ENCODE measurements at places on chromosomes 2 and 18.

DNA sequence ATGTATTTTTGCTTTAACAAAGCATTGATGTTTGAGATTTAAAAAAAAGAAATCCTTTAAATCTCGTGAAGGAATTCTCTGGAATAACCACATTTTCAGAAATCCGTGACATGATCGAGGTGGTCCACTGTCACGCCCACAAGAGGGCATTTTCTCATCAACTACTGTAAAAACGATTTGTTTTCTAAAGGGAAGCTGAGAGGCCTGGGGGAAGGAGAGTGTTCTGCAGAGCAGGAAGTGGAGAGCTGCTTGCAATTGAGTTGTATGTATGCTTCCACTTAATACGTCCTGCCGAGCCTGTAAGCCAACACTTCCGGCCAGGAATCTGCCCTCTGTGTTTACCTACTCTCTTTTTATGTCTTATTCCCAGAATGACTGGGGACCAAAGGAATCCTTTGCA lies 19.4 kb downstream of the KLHL29 start:
- no peak for DNase-seq

DNA sequence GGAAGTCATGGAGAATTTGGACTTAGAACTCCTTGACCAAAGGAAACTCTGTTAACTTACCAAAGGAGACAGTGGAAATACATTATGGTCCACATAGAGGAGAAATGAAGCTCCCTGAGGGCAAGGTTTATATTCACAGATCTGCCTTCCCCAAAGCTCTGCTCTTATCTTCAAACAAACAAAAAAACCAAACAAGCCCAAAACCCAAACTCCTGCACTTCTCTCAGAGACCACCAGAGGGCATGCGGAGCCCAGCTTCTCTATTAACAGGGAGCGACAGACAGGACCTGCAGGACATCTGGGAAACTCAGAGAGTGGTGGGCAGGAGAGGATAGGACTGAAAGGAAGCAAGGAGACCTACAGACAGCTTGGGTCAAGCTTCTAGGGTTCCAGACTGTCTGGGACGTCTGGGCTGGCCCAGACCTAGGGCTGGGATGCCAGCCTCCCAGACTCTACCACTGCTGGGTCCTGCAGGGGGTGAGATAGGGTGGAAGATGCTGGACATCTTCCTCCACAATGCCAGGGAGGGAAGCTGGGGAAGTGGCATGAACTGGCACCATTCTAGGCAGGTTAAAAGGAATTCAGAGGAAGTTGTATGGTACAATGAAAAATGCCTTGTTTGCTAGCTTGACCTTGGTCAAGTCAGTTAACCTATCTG lies 4.0 kb upstream of the WNT10A start:
- DNase-seq, result no peak

DNA sequence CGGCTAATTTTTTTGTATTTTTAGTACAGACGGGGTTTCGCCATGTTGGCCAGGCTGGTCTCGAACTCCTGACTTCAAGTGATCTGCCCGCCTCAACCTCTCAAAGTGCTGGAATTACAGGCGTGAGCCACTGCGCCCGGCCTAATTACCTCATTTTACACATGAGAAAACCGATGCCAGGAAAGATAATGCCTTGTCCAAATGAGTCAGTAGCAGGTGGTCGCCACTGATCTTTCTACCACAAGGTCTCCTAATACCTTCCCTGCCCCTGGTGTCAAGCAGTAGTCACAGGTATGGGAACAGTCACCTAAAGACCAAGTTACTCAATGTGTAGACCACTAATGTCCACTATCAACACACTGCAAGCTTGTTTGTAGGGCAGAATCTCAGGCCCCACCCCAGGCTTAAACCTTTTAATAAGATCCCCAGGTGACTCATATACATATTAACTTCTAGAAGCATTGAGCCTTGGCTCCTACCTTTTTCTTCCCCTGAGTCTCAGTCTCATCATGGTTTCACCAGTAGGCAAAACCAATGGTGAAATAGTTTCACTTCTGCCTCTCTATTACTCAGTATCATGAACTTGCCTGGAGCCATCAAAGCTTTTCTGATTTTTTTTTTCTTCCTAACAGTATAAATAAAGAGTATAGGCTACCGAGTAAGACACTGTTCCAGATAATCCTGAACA lies 6.9 kb upstream of the EPB41L5 start:
- DNase-seq, result no peak

GRCh38 chr2:214261683-214262082 lies 149.2 kb upstream of the VWC2L start:
- DNase-seq, result no peak

DNA sequence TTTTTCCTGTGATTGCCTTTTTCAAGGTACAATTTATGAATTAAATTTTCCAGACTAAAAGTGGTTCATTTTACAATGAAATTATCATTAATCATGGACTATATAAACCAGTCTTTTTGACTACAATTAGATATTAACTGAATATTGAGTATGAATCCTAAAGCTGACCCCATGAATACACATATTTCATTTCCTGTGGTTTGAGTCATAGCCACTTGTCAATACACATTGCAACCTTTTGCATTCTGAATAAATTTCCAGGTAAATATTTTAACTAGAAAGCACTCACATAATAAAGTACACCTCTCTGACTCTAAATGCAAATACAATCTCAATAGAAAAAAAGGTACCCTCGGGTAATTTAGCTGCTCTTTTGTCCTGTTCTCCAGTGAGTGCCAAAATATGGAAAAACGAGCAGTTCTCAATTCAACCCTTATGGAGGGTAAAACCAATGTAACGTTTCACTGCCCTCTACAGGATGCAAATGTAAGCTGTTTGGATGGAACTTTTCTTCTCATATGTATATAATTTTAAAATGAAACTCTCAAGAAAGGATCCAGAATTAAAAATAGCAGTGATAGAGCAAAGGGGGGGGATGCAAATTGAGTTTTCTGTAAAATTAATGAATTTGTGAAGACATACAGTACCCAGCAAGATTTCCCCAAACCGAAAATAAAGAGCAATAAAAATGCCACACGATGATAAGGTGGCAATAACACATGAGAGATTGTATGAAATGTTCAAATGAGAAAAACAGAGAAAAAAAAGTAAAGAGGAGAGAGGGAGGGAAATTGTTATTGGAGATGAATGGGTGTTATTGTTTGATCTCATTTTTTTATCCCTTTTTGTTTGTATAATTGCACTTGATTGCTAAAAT lies 1795.7 kb upstream of the PIK3C3 start:
- DNase-seq, result no peak

GRCh38 chr2:153519257-153519875 lies 40.8 kb upstream of the RPRM start:
- DNase-seq, result no peak

DNA sequence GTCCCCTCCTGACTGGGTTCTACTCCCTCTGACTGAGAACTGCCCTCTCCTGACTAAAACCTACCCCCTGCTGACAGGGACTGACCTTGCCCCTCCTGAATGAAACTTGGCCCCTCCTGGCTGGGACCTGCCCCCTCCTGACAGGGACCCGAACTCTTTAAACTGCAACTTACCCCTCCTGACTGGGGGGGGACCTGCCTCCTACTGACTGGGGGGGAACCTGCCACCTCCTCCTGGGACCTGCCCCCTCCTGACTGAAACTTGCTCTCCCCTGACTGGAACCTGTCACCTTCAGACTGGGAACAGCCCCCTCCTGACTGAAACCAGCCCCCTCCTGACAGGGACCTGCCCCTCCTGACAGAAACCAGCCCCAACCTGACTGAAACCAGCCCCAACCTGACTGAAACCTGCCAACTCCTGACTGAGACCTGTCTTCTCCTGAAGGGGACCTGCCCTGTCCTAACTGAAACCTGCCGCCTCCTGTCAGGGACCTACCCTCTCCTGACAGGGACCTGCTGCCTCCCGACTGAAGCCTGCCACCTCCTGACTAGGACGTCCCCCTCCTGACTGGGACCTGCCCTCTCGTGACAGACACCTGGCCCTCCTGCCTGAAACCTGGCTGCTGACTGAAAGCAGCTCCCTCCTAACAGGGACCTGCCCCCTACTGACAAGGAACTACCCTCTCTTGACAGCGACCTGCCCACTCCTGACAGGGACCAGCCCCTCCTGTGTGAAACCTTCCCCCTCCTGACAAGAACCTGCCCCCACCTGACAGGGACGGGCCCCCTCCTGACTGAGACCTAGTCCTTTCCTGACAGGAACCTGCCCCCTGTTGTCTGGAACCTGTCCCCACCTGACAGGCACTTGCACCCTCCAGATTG lies 87.1 kb downstream of the PXDN start:
- no peak for DNase-seq

DNA sequence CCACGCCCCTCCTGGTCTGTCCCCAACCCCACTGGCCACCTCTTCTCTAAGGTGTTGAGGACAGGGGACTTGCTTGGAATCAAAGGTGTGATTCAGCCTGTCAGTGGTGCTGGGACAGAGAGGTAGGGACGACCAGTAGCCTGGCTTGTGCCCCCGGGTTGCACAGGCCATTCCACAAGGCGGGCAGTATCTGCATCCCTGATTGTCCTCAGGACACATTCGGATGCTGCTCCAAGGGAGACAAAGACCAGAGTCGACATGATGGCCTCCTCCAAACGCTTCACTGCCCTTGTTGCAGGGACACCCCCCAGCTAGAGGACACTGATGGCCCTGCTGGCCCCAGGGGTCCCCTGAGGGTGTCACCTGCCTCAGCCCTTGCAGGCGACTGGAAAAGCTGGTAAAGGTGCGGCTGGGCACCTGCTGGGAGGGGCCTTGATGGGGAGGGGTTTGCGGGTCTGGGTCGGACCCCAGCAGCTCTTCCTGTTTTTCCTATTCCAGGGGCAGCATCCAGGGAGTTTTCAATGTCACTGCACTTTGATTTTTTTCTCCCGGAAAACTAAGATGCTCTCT lies 98.0 kb downstream of the PTGR3 start:
- DNase-seq, result no peak

- DNase-seq, result no peak
Observed at GRCh38 chr2:240068193-240068592, 14.9 kb upstream of the OR6B3 start.

- no peak for DNase-seq
Observed at GRCh38 chr2:25379535-25379934, 37.8 kb upstream of the DNMT3A start.

DNA sequence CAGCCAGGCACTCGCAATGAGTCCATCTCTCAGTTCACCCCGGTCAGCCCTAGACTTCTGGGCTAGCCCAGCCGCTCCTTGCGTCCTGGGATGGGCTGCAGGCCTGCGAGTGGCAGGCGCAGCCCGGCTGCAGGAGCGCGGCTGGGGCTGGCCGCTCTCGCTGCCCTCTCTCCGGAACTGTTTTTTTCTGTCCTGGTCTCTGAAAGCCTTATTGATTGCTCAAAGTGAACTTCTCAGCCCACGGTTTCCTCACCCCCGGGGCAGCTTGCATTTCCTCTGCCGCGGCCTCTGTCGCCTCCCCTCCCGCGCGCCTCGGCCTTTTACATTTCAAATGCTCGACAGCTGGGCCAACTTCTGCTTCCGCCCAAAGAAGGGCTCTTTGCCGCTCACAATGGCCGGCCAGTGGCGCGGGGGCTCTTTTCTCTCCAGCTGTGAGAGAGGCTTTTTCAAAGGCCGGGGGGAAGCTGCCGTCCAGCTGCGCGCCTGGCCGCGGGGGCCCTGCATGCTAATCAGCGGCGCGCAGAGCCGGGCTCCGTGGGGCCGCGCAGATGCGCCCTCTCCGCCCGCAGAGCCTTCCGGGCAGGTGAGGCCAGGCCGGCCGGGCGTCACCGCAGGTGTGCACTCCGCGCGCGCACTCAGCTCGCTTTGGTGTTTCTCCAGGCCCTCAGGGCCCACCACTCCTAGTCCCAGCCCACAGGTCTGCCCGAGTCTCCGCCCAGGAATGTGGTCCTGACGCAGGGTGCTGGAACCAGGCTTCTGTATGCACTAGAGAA lies 513.8 kb downstream of the RNF144A start:
- DNase-seq, result no peak

DNA sequence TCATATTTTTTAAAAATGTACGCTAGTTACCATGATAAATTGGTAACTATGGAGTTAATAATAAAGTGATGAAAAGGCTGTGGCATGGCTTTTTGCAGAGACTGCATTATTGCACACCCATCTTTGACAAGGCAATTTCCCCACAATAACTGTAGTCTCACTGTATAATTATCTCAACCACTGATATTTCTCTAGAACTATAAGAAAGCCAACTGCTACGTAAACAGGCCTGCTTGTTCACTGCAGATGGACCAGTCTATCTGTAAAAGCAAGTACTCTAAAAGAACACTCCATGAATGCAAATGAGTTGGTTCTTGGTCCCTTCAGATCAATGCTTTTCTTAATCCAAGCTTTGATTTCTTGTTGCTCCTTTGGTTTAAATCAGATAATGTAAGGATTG lies 218.7 kb downstream of the RBM43 start:
- no peak for DNase-seq

- DNase-seq, result peak; percentile 14
Observed at GRCh38 chr18:46623541-46623940, 33.5 kb downstream of the LOXHD1 start.

DNA sequence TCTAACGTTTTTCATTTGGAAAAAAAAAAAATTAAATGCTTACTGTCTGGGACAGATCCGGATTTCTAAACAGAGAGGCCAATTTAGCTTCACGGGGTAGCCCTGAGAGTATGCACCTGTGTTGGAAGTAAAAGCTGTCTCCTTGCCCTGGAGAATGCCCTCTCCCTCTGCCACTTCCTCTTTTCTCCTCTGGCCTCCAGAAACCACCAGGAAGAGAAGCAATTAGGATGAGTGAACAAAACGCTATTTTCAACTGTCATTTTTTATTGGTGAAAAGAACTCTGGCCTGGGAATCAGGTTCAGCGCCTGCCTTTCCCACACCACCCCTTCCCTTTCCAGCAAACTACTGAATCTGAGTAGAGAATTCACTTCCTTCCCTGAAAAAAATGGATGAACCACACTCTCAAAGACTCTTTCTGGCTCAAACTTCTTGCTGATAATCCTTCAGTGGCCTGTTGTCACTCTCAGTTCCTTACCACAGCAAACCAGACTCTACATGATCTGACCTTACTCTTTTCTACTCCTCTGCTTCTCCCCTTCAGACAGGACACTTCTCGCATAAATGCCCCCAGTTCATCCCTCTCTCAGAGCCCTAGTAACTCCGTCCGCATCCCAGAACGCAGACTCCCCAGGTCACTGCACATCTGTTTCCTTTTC lies 29.8 kb downstream of the KLF7 start:
- DNase-seq, result no peak

DNA sequence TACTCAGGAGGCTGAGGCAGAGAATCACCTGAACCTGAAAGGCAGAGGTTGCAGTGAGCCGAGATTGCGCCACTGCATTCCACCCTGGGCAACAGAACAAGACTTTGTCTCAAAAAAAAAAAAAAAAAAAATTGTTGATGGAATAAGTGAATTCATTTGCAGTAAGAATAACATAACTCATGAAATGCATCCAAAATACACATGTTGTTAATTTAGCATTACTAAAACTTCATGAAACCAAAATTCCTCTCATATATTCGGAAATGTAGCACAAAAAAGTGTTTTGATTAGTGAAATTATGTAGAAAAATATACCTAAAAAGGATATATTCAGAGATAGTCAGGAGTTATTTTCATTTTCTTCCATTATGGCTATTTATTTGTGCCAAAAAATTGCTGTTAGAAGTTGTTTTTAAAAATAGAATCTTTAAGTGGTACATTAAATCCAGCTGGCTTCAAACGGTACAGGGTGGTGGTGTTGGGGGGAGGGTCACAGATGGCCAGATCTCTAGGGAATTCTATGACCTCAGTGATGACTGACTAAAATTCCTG lies 78.2 kb upstream of the UGP2 start:
- no peak for DNase-seq

GRCh38 chr2:45169339-45170190 lies 160.3 kb upstream of the SIX2 start:
- DNase-seq, result no peak
